ENCODE measurements at places on chromosomes 5 and 9. TPM values are rescaled to one million over a fixed set of nuclear protein-coding genes. Genes with fewer than 3 reads are reported as not detected.

DNA sequence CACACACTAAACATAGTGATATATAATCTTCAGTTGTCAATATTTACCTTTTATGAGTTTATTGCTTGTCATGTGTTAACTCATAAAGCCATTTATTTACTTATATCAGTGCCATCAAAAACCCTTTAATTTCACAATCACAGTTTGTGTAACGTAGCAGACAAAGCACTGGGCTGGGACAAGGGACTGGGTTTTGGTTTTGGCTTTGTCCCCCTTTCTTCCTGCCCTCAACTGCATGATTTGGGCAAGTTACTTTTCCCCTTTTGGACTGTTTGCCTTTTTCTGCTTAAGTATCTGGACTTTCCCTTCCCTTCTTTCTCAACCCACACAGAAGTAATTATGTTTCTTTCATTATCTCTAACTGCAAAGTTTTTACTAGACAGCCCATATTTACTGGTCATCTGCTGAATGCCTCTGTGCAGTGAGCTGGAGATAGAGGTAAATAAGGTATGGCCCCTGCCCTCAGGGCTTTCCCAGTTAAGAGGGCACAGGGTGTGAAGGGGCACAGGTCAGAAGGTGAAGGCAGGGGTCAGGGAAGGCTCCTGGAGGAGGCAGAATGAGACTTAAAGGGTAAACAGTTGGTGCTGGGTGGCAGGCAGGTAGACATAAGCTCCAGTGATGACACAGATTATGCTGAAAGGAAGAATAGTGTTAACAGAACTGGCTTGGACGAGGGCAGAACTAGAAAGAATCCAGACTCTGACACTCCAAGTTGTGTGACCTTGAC lies 14.8 kb upstream of the NR3C1 start:
- peak; percentile 19 for DNase-seq

DNA sequence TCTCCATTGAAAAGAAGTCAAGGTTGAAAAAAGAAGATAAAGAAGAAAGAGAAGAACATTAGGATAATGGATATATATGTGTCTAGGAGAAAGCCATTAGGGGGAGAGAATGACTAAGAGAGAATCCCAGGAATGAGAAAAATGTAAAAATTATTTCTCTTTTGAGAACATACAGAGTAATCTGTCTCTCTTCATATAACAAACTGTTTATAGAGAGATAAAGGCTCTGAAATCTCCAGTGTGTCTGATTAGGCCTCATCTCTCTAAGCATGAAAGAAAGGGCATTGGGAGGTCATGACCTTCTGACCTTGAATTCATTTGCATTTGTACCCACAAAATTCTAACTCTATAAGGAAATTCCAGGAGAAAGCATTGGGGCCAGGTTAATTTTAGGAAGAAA lies 3.5 kb upstream of the MPDZ start:
- no peak for DNase-seq

- no peak for DNase-seq
These were observed 86.9 kb upstream of the SIMC1 start for GRCh38 chr5:176151281-176151680.

DNA sequence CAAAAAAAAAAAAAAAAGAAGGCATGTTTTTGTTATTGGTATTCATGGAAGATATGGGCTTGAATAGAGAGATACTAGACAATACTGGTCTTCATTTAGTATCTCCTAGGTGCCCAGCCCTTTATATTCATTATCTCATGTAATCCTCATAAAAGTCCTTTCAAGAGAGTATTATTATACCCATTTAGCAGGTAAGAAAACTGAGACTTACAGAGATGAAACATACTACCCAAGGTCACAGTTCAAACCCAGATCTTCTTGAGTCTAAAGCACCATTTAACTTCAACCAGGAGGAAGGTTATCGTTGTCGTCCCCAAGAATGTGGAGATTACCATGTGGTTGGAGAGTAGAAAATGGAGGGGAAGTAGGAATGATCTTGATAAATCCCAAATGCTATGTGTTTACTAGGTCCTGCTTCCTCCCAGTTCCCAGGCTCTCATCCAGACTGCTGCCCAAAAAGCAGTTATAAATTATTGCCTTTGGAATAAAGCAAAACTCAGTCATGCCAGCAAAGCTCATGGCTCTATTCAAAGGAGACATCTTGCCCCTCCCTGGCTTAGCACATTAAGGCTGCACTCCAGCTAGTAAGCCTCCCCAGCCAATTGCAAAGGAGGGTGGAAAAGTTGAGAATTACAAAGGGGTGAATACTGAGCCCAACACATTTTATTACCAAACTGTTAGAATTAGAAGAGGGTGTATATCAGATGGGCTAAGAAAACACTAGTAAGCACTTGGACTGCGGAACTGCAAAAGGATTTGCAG lies 163.9 kb downstream of the PIK3R1 start:
- DNase-seq, result peak; percentile 66

GRCh38 chr5:130164966-130165365 lies 260.7 kb downstream of the CHSY3 start:
- DNase-seq, result no peak

Gene CCL27
- not detected for total RNA-seq

GRCh38 chr9:10875752-10876151 lies 262.9 kb upstream of the PTPRD start:
- no peak for DNase-seq

DNA sequence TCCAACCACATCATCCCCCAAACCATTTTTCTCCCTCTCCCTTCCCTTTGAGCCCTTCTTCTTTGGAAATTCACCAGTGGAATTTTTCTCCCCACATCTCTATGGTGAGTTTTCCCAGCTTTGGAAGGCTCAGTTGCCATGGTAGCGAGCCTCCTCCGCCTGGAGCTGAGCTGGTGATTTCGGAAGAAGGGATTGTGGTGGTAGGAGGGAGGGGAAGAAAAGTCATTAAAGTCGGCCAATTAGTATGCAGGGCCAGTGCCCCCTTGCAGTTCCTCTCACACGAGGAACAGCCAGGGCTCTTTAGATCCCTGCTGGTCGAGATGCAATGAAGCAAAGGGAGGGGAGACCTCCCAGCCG lies 322.0 kb downstream of the NTRK2 start:
- no peak for DNase-seq

Gene ENTREP1
- total RNA-seq, result 2.0 TPM

- no peak for DNase-seq
These were observed 3.4 kb downstream of the C5orf58 start for GRCh38 chr5:170235876-170236864.

GRCh38 chr5:117463881-117464570 lies 889.4 kb upstream of the SEMA6A start:
- no peak for DNase-seq

DNA sequence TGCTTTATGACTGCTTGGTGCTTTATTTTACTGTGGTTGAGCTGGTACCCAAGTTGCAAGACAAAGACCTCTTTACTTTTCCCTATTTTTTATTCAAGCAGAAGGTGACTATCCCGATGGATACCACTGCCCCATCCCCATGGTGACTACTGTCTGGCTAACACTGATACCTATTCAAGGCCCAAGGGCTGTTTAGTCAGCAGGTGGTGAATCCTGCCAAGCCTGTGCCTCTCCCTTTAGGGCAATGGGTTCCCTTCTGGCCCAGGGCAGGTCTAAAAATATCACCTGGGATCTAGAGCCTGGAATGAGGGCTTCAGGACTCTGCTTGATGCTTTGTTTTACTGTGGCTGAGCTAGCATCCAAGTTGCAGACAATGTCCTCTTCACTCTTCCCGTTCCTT lies 510.0 kb upstream of the GRAMD2B start:
- DNase-seq, result no peak

GRCh38 chr9:134895908-134896833 lies 15.6 kb downstream of the FCN2 start:
- peak; percentile 64 for DNase-seq

Gene KIF3A
- total RNA-seq, result 0.58 TPM

All from stomach (tissue), 19 donors.